Right kidney (tissue), 9 donors: ENCODE measurements at places on chromosomes 6 and 20.

GRCh38 chr6:3287976-3288707, 29.4 kb downstream of the PSMG4 start:
- DNase-seq: no peak

GRCh38 chr6:128358244-128358776, 162.1 kb downstream of the PTPRK start:
- no peak for DNase-seq

GRCh38 chr6:169424821-169425240, 171.2 kb upstream of the THBS2 start:
- DNase-seq: no peak

DNA sequence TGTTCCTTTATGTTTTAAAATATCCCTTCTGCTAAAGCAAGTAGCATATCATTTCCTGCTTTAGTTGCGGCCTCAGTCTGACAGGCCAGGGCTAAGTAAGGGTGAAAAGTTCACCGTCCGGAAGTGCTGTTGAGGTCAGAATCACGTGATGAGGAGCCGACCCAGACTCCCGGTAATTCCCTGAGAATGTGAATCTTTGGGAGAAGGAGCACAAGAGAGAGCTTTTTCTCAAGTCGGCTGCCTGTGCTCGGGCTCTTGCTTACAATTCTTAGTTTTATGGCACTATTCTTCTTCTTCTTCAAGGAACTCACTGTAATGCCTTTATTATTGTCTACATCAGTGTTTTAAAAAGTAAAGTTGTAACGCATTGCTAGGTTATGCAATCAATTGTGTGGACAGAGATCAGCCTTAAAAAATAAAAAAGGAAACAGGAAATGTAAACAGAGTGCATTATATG, 309.3 kb downstream of the PRL start:
- DNase-seq: peak; percentile 69
